Uterus (tissue), 4 donors: ENCODE measurements at places on chromosomes 11 and 22. TPM values are rescaled to one million over a fixed set of nuclear protein-coding genes. Genes with fewer than 3 reads are reported as not detected.

CTSW gene
- total RNA-seq, result not detected

CHORDC1 gene
- total RNA-seq, result 40.3 TPM

ZNF280B gene
- under 0.01 TPM for total RNA-seq

MS4A14 gene
- 0.26 TPM for total RNA-seq

DNA sequence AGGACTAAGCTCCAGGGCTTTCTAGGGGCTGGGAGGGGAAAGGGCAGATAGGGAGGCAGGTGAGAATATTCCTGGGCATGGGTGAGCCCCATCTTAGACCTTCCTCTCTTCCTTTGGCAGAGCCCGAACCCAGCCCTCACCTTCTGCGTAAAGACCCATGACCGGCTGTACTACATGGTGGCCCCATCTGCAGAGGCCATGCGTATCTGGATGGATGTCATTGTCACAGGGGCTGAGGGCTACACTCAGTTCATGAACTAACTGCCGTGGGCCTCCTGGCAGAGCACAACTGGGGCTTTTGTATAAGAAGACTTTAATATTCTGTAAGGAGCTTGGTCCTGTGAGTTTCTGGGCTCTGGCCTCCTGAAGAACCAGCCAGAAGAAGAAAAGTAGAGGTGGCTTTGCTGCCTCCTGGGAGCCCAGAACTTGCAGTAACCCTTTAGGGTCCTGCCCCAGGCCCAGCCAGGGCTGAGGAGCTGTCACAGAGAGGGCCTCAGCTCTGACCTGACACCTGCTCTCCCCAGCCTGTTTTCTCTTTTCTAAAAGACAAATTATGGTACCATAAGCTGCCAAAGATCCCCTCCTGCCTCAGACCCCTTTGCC is 22.8 kb downstream of the TREH start:
- no peak for DNase-seq
